ENCODE measurements at places on chromosomes 3 and 15.
A peak's percentile ranks its signal among the peaks of the same experiment; 100 is the strongest.

GRCh38 chr3:137947117-137947516 is 62.8 kb upstream of the CLDN18 start:
- DNase-seq = no peak

- DNase-seq = no peak
Observed at GRCh38 chr15:71118881-71119632, 3.8 kb downstream of the THSD4 start.

DNA sequence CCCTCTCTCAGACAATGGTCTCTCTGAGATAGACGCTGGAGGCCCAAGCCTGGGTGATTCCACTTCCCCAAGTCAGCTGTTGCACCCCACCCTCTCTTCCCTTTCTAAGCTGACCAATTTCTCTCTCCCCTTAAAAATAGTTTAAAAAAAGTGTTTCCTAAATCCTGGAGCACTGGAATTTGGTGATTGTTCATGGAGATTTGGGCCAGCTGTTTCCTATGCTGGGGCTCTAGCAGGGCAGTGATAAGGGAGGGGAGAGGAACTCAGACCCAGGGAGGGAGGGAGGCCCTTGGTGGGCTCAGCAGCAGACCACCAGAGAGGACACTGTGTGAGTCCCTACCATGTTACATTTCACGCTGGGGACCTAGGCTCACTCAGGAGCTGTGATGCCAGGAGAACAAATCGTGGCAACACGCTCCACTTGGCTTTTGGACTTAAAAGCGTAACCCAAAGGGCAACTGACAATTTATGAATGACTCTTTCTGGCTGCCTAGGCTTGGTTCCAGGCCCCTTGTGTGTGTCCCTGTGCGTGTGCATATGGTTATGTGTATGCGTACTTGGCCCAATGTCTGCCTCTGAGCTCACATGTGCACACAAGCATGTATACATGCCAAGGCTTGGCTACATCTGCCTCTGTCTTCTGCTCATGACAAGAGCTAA is 59.8 kb upstream of the INSYN1 start:
- no peak for DNase-seq

DNA sequence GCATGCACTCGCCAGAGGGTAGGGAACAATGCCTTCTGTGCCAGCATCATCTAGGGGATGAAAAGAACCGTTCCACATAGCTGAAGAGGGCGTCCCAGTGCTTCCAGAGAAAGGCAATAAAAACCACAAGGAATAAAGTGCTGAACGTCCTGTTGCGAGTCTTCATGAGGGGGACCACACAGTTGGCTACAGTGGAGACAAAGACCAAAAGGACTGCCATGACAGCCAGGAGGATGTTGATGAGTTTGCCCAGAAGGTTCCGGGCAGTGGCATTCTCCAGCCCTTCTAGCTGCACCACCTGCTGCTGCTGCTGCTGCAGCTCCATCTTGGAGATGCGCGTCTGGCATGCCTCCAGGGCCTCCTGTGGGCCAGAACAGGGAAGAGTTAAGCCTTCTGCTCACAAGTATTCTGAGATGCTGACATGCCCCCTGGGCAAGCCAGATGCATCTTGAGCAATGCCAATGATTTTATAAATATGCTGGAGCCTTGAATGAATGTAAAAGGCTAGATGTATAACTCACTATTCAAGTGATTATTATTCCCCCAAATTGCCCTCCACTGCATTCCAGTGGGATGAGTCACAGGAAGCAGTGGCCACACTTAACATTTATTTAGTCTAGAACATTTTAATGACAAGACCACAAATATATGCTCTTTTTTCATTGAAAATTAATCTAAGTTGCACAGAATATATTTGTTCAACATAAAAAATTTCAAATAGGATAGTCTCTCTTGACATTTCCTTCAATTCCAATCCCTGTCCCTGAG is 45.1 kb upstream of the PLXND1 start:
- DNase-seq = no peak

GRCh38 chr15:28919679-28920655 is 34.2 kb downstream of the APBA2 start:
- DNase-seq = no peak

DNA sequence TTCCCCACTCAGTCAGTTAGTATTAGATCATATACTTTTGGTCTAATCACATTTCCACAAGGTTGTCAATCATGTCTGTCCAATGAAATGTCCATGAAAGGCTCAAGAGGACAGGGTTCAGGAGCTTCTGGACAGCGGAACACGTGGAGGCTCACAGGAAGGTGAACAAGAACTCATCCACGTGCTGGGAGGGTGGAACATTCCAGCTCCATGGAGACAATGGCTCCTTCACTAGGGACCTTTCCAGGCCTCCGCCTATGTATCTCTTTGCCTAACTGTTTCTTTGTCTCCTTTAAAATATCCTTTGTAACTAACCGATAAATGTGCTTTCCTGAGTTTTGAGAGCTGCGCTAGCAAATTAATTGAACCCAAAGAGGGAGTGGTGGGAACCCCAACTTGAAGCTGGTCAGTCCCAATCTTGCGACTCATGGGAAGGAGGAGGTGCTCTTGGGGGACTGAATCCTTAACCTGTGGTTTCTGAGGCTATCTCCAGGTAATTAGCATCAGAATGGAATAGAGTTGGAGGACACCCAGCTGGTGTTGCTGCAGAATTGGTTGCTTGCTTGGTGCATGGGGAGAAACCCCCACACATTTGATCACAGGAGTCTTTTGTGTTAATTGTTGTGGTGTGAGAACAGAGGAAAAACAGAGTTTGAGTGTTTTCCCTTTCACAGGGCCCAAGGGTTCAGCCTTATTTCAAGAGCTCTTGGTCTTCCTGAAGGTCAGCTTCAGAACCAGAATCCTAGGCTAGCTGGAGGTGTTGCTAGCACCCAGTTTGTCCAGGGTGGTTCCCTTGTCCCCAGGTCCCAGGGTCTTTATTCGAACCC is 3.0 kb upstream of the TKT start:
- DNase-seq = no peak

DNA sequence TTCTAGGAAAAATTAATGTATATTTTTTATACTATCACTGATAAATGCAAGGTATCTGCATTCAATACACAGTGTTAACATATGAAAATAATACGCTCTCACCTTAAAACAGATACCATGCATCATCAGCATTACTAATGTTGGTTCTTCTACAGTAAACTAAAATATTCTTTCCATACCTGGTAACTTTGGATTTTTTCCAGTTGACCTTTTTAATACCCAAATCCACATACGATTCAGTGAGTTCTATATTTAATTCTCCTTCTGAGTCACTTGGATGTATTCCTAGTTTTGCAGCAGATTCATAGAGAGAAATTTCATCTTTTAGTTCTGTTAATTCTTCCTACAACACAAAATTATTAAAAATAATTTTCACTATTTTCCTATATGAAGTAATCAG is 29.9 kb downstream of the CEP152 start:
- no peak for DNase-seq

- DNase-seq = peak; percentile 52
Observed at GRCh38 chr3:15797642-15798303, at the start of gene ANKRD28. ANKRD28 (minus strand) TSS chr3:15797979; CDS start chr3:15796521, 1,458 bp downstream.

DNA sequence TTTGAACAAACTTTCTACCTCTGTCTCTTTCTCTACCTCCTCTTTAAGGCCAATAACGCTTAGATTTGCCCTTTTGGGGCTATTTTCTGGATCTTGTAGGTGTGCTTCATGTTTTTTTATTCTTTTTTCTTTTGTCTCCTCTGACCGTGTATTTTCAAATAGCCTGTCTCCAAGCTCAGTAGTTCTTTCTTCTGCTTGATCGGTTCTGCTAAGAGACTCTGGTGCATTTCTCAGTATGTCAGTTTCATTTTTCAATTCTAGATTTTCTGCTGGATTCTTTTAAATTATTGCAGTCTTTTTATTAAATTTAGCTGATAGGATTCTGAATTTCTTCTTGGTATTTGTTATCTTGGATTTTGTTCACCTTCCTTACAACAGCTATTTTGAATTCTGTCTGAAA is 148.7 kb downstream of the RSRC1 start:
- DNase-seq = no peak

- DNase-seq = no peak
Observed at GRCh38 chr15:40080104-40080503, 28.6 kb downstream of the BMF start.

DNA sequence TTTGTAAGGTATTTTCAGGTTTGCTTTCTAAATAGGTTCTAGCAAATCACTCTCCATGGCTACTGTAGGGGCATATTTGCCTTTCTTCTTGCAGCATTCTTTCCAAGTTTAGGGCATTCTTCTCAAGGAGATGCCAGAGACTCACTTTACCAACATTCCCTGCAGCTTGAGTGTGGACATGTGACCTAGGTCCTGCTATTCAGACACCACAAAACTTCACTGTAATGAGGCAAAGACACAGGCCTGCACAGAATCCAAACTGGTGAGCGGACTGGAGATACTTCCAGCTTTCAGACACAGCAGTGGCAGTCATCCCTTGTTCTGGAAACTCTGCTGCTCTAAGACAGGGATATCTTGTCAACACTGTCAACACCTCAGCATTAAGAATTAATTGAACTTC is 146.4 kb upstream of the PFN2 start:
- no peak for DNase-seq

DNA sequence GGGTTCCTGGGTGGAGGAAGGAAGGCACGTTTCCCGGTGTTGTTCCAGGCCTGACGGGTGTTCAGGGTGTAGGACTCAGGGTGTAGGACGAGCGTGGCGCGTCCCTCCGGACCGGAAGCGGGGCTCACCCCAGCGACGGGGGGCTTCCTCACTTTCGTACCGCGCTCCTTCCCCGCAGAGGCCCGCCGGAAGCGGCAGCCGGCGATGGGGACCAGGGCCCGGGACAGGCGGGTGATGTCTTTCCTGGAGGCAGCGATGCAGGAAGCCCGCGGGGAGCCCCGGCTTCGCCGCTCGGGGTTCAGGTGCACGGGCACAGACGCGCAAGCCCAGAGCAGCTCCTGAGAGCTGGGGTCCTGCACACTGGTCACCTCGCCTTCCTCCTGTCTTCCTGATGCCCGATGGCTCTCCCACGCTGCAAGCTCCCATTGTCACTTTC is 13.4 kb downstream of the FOXL2NB start:
- no peak for DNase-seq

- DNase-seq = no peak
Observed at GRCh38 chr3:10471054-10471688, 34.2 kb downstream of the ATP2B2 start.

GRCh38 chr3:42739401-42740158 is 33.5 kb downstream of the CCDC13 start:
- no peak for DNase-seq

GRCh38 chr3:83500931-83501330 is 1457.9 kb upstream of the CADM2 start:
- DNase-seq = no peak

- no peak for DNase-seq
Observed at GRCh38 chr3:116265320-116265695, 180.0 kb downstream of the LSAMP start.

- DNase-seq = no peak
Observed at GRCh38 chr3:141385406-141386125, 17.3 kb downstream of the ZBTB38 start.

- no peak for DNase-seq
Observed at GRCh38 chr15:66756295-66756694, 54.3 kb downstream of the SMAD6 start.

- DNase-seq = no peak
Observed at GRCh38 chr3:184783319-184783718, 28.6 kb upstream of the VPS8 start.

GRCh38 chr3:17500618-17501017 is 241.8 kb downstream of the TBC1D5 start:
- no peak for DNase-seq

GRCh38 chr15:93195109-93195508 is 106.1 kb upstream of the RGMA start:
- no peak for DNase-seq

DNA sequence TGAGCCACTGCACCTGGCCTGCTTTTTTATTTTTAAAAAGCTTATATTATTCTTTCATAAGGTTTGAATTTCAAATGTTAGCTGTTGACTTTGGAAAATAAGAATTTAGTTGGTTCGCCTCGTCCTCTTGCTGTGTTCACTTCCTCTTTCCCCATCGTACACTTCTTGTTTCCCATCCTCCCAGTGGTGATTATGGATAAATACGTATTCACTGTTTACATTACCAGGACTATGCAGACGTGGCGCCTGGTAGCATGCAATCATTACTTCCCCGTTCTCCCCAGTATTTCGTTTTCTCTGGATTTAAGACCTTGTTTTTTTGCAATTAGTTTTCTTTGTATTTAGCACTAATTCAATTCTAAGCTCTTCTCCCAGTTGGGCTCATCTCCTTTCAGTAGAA is 70.1 kb downstream of the LMLN start:
- DNase-seq = no peak

DNA sequence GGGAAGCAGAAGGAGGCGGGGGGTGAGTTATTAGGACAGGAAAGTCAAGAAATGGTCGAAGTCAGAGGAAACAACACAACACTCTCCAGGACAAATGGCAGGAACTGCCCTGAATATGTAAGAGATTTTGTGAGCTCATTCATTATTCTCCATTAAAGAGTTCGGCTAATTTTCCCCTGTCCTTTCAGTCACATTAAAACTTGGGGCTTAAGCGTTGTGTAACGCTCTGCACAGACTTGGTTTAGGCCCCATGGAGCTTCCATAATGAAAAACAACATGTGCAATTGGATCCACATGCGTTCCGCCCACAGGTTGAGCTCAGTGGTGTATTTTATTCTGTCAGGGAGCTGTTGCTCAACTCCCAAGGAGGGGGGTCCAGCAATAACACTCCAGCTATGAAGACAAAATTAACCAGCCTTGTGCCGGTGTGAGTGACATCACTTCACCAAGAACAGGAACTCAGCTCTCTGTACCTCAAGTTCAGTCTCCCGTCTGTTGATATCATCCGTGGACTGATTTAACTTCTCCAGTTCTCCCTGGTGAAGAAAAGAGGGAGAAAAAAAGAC is 2.3 kb downstream of the SH3BP5 start:
- no peak for DNase-seq

GRCh38 chr15:101827257-101827656 is 15.3 kb downstream of the OR4F15 start:
- DNase-seq = no peak

GRCh38 chr3:180679178-180680096 is at the start of gene CCDC39:
CCDC39 (minus strand) TSS chr3:180679489; CDS start chr3:180679380, 109 bp downstream.
- peak; percentile 54 for DNase-seq
